ENCODE measurements at places on chromosomes 7 and 10.

DNA sequence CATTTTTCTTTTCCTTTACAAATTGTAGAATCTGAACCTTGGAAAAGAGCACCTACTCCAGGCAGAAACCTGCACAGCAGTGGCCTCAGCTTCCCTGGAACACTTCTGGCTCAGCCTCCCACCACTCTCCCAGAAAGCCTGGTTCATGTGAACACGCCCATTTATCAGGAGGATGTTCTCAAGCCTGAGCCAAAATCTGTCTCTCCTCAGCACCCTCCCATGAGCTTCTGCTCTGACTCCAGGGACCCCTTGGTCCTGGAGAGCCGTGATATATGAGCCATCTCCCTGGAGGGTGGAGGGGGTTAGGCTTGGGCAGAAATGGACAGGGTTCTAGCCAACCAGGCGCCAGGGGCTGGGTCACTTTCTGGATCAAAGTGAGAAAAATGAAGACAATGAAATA, 10.1 kb downstream of the GDF2 start:
- DNase-seq = no peak

GRCh38 chr7:94069162-94069739, 65.1 kb upstream of the BET1 start:
- DNase-seq = no peak

DNA sequence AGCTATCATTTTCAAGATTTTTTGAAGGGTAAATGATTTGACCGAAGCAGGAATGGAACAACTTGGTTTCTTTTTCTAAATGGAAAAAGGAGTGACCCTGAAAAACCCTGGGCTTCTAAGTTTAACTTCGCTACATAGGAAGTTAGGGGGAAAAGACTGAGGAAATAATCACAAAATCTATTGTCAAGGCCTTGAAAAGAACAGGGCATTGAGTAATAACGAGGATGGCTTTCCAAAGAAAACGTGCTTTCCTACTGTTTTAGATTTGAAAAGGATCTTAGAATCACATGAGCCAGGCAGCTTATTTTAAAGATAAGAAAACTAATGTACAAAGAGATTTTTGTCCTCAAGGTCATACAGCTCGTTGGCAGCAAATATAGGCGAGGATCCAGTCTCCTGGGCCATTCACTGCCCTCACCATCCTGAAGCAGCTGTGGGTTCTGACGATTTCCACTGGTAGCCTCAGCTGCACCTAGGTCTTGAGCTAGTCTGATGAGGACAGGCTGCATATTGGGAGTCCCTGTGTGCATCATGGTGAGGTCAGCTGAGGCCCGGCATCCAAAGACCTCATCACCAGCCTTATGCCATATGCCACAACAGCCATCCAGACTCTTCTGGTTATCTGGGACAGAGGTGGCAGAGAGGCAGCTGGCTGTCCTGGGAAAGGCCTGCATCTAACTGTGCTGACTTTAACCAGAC, 384.7 kb upstream of the NRP1 start:
- no peak for DNase-seq

DNA sequence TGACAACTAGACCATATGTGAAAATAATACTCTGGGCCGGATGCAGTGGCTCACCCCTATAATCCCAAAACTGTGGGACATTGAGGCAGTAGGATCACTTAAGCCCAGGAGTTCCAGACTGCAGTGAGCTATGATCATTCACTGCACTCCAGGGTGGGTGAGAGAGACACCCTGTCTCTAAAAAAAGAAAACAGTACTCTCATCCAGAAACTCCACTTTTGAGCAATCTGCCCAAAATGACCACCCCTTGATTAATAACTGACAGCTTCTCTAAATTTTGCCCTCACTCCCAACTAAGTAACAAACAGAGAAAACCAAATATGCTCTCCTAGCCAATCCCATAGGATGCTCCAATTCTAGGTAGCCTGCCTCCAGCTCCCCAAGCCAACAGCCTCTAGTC, 62.5 kb upstream of the AKR1E2 start:
- no peak for DNase-seq

DNA sequence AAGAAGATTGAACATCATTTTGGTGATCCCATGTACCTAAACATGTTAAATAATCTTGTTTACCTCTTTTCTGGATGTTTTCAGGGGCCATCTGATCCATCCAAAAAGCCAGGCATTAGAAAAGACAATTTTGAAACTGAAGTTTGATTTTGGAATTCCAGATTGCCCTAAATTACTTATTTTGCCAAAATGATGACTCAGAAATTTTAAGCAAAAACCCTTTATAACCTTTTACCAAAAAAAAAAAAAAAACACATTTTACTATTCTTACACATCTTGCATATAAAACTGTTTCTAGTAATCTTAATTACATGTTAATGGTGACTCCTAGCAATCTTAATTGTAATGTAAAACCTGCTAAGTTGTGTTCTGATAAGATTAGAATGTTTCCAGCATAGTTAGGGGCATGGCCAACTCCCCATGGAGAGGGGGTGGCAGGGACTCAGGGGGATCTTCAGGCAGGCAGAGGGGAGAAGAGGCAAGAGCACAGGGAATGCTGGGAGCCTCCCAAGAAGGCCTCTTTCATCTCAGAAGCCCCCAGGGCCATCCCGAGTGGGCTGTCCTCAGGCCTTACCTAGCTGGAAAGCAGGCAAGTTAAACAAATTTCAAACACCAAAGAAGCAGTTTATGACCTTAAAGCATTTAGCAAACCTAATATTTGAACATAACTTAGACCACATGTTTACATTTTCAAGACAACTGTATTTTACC, 25.8 kb upstream of the AKR1C3 start:
- no peak for DNase-seq

DNA sequence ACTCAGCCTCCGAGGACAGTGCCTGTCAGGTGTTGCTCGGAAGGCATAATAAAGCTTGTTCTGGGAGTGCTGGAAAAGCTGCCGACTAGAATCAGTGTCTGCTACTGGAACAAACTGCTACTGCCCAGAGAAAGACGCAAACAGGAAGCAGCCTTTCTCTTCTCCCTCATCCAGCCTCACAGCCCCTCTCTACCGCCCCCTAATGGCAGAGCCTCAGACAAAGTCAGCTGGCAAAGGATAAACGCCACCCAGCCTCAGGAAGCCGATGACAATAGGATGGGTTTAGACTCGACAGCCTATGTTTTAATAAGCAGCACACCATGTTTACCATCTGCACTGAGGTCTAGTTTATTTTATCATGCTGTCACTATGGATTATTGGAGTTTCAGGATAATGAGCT, 169.5 kb upstream of the LYZL1 start:
- DNase-seq = peak; percentile 9

- no peak for DNase-seq
Observed at GRCh38 chr10:31299119-31299518, 19.9 kb upstream of the ZEB1 start.

DNA sequence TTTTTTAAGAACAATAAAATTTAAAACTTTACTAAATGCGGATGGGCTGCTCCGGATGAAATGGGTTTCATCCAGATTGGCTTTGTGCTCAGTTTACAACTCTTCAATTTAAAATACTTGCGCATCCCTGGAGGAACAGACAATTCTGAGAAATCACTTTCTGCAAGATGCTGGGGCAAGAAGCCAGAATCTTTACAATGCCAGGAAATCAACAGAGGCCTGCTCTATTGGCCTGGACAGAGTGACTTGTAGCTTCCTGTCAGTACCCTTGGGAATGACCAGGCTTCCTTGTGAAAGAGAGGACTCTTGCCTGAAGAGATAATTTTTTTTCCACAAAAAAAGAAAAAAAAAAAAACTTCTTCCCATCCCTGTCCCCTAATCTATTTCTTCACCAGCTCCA, 3.9 kb upstream of the FAM13C start:
- peak; percentile 37 for DNase-seq

- peak; percentile 77 for DNase-seq
Observed at GRCh38 chr10:614790-615582, 74.5 kb downstream of the DIP2C start.

GRCh38 chr7:30545791-30546555, 41.3 kb upstream of the GGCT start:
- DNase-seq = no peak

- DNase-seq = no peak
Observed at GRCh38 chr10:30502266-30503060, 68.5 kb downstream of the MAP3K8 start.

GRCh38 chr7:30330134-30331111, 46.0 kb downstream of the ZNRF2 start:
- no peak for DNase-seq

DNA sequence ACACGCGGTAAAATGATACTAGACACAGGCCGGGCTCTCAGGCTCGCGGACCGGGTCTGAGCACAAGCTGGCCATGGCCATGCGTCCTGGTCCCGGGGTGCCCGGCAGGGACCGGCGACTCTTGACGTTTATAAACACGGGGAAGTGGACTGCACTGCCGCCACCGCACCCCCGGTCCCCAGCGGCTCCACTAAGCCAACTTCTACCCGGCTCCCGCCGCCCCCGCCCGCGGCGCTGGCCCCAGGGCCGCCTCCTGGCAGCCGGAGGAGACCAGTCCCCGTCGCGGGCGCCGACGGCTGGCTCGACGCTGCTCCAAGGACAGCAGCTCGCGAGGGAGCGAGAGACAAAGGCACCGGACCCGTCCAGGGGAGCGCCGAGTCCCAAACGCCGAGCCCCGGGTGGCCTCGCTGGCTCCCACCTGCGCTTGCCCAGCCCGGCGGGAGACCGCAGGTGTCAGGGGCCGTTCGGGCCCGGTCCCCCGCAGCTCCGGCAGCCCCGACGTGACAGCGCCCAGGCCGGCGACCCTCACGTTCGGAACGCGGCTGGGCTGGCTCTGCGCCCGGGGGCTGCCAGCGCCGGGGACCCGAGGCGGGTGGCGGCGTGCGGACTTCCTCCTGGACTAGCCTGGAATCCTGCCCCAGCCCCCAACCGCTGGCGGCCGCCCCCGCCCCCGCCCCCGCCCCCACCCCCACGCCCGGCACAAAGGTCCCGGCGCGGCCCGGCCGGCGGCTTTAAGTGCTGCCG, 517 bp downstream of the ITGB1 start:
- DNase-seq = no peak

- DNase-seq = no peak
Observed at GRCh38 chr7:30697719-30698460, 15.6 kb upstream of the CRHR2 start.

DNA sequence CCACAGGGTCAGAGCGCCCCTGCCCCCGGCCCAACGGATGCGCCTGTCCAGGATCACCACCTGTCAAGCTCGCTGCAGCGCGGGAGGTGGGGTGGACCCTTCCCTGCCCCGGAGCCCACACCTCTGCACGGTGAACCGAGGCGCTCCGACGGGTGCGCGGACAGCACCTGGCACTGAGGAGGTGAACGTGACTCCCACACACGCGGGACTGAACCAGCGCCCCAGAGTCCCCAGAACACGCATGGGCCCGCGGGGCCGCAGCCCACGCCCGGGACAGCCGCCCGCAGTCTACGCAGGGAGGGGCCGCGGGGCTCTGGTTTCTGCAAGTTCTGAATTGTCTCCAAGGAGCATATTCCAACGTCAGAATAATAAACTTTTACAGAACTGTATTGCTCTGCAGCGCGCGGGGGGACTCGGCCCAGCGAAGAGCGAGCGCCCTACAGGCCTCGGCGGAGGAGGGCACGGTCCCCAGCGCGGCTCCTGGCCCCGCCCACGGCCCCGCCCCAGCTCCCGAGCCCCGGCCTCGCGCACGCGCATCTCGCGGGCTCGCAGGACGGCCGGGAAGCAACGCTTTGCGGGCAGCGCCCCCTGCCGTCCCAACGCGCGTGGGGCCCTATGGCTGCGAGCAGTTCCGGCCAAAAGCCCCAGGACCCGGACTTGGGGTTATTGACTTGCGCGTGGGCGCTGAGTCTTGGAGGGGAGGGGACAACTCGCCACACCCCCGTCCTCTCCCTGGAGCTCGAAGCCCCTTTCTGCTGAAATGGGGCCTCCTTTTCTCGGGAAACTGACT, 29.7 kb downstream of the OAT start:
- peak; percentile 91 for DNase-seq

DNA sequence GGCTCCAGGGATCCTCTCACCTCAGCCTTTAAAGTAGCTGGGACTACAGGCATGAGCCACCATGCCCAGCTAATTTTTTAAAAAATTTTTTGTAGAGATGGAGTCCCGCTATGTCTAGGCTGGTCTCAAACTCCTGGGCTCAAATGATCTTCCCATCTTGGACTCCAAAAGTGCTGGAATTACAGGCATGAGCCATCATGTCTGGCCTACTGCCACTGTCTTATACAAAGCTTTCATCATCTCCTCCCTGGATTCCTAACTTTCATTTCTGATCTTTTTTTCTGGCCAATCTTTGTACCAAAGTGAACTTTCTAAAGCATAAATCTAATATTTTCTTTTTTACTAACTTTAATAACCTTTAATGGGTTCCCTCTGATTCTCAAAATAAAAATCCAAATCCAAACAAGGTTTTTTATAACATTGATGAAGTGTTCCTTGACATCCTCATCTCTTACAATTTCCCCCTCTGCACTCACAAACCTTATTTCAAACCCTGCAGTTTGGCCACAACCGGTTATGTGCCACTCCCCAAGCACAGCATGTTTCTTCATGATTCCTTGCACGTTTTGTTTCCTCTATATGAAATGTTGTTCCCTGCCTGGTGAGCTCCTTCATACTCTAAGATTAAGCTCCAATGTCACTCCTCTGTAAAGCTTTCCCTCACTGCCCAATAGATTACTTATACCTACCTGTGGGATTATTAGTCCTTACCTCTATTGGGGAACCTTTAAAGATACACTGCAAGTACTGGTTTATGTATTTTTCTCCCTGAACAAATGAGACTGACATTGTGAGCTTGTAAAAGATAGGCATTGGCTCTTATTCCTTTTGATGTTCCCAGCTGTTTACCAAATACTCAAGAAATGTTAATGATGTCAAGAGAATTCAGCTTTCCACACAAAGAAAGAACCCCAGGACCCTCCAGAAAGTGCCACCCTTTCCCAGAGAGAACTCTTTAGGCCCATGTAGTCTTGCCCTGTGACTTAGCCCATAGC, 101.7 kb downstream of the HOXA1 start:
- DNase-seq = no peak

DNA sequence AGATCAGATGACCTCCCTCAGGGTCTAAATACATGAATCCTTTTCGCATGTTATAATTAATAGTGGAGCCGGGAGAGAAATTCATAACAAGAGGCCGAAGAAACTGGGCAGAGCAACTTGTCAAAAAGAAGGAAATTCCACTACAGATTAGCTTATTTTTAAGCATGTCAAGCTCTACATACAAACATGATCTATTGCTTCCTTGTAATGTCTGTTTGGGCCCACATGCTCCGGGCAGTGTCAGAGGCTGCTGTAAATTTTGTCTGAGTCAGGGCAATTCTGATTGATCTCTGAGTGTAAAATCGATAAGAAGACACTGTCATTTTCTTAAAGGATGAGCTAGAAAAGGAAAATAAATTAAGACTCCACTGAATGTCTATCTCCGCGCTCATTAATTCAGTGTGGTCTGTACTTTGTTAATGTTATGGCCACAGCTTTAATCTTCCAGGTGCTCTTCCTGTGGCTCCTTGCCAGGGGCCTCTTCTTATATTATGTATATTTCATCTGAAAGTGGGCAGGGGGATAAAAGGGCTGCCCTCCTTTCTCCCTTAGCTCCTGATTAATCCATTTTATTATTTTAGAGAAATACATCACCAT, 194.1 kb upstream of the SP8 start:
- no peak for DNase-seq
